ENCODE measurements at places on chromosomes 1 and 21. TPM values are rescaled to one million over a fixed set of nuclear protein-coding genes. Genes with fewer than 3 reads are reported as not detected.

TMPRSS3 gene
- not detected for total RNA-seq

NOS1AP gene
- total RNA-seq: 0.29 TPM

MYOCOS gene
- under 0.01 TPM for total RNA-seq

C1orf87 gene
- 0.15 TPM for total RNA-seq

REN gene
- total RNA-seq: not detected

MAD2L2 gene
- 44.2 TPM for total RNA-seq

PTGER3 gene
- total RNA-seq: 3.9 TPM

FCER1A gene
- not detected for total RNA-seq

OVAAL gene
- not detected for total RNA-seq

TRIM67 gene
- total RNA-seq: not detected

CD2 gene
- total RNA-seq: under 0.01 TPM

GCSAML gene
- not detected for total RNA-seq

PLA2G2D gene
- total RNA-seq: not detected

SPRR2A gene
- not detected for total RNA-seq

NUP210L gene
- total RNA-seq: 0.15 TPM

NHLH1 gene
- not detected for total RNA-seq

LAX1 gene
- total RNA-seq: not detected

RBM11 gene
- not detected for total RNA-seq

INSRR gene
- total RNA-seq: not detected

IVL gene
- total RNA-seq: not detected

MROH9 gene
- total RNA-seq: not detected

SH2D1B gene
- not detected for total RNA-seq
